ENCODE measurements at places on chromosomes 6 and 20.

GRCh38 chr6:149860834-149861602 lies 3.1 kb downstream of the LRP11 start:
- no peak for DNase-seq

- no peak for DNase-seq
These were observed 30.4 kb downstream of the AKIRIN2 start for GRCh38 chr6:87671555-87672029.

DNA sequence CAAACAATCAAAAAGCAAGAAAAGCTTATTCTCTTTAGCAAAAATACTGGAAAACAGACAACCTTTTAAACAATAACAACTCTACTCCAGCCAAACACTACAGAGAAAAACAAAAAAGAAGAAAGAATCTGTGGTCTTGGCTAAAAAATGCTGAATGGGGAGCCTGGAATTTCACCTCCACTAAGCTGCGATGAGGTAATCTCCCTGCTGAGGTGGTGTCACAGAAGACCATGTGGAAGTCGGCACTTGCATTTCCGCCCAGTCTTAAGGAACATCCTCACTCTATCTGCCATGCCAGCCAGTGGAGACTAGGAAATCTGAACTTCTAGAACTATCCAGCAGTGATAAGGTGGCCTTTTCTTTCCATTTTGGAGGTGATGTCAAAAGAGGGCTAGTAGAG lies 1026.8 kb upstream of the EPHA7 start:
- no peak for DNase-seq

DNA sequence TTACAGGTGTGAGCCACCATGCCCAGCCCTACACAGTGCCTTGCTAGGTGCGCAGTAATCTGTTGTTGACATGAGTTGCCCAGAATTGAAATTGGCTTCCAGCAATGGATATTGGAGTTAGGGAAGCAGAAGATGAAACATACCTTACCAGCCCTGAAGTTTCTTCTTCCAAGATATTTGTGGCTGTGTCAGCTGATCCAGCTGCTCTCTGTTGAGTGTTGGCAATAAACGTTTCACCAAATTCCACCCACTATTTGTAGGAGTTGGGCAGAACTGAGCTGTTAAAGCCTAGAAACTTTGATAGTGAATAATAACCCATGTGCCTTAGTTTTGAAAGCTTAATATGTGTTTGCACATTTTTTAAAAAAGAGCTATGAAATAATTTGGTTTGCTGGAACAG lies 218.2 kb upstream of the SNX9 start:
- no peak for DNase-seq

GRCh38 chr20:49167811-49168507 lies 20.2 kb downstream of the STAU1 start:
- DNase-seq, result no peak

DNA sequence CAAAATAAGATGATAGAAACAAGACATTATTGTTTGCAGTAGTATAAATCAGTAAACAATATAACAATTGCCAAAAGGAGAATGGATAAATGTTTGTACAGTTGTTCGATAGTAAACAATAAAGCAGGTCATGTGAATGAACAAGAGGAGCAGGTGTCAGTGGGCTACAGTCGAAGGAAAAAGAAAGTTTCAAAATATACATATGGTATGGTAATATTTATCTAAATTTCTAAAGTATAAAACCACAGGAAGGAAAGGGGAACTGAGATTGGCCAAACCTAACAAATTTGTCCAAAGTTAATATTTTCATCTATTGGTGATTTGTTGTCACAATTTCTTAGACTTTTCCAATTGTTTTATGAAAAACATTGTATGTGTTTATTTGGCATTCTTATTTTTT lies 110.9 kb downstream of the SH3BGRL2 start:
- no peak for DNase-seq

DNA sequence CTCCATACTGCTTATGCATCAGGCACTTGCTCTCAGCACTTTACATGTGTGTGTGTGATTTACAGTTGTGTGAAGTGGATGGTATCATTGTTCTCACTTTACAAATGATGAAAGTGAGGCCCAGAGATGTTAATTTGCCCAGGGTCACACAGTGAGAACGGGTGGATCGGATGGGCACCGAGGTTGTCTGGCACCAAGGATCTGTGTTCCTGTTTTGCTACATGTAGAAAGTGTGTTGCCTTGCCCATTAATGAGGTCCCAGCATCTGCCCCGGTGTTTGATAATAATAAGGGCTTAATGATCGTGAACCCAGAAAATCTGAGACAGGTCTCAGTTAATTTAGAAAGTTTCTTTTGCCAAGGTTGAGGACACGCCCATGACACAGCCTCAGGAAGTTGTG lies 216.1 kb upstream of the QKI start:
- DNase-seq, result no peak

DNA sequence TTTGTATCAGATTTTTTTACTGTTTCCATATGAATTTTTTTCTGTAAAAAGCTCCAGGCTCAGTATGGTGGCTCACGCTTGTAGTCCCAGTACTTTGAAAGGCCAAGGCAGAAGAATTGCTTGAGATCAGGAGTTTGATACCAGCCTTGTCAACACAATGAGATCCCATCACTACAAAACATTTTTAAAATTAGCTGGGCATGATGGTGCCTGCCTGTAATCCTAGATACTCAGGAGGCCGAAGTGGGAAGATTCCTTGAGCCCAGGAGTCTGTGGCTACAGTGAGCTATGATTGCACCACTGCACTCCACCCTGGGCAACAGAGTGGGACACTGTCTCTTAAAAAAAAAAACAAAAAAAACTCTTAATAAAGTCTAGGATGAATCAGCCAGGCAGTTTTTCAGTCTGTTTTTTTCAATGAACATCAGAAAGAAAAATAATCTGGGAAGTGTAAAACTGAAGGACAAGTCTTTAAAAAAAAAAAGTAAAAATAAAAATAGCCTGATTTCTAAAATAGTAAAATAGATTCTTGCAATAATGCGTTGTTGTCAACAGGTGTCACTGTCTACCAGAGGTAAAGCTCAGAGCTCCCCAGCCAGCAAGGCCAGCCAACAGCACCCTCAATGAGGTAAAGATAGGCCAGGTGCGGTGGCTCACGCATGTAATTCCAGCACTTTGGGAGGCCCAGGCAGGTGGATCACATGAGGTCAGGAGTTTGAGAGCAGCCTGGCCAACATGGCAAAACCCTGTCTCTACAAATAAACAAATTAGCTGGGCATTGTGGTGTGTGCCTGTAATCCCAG lies 9.3 kb upstream of the ATG5 start:
- DNase-seq, result no peak

Data from substantia nigra (tissue), 51 donors.